Bronchial smooth muscle cell (primary cell): ENCODE measurements at places on chromosomes 13 and 19. TPM values are rescaled to one million over a fixed set of nuclear protein-coding genes. Genes with fewer than 3 reads are reported as not detected.

Gene PSG1
- total RNA-seq = under 0.01 and 0.17 TPM in 2 replicates

Gene NKPD1
- 0.47 and 0.52 TPM in 2 replicates for total RNA-seq

Gene FAAP24
- 0.94 and 1.6 TPM in 2 replicates for total RNA-seq

Gene SMARCA4
- 41.5 and 53.0 TPM in 2 replicates for total RNA-seq

Gene DCT
- under 0.01 and 0.09 TPM in 2 replicates for total RNA-seq
